Activated CD4-positive, alpha-beta T cell treated with anti-CD3 and anti-CD28 coated beads, Interleukin-2, Interleukin-4, amounts not matched to agents 100 ng/mL and 50 ng/mL, durations not matched to agents 16 hours and 8 hours (primary cell): ENCODE measurements at places on chromosomes 1 and 21.

GRCh38 chr1:162367772-162368171 lies 8.9 kb downstream of the SPATA46 start:
- DNase-seq: no peak

GRCh38 chr1:23718482-23718881 lies 24.8 kb upstream of the ELOA start:
- DNase-seq: no peak

- DNase-seq: no peak
These were observed 17.0 kb downstream of the CITED4 start for GRCh38 chr1:40844887-40845878.

DNA sequence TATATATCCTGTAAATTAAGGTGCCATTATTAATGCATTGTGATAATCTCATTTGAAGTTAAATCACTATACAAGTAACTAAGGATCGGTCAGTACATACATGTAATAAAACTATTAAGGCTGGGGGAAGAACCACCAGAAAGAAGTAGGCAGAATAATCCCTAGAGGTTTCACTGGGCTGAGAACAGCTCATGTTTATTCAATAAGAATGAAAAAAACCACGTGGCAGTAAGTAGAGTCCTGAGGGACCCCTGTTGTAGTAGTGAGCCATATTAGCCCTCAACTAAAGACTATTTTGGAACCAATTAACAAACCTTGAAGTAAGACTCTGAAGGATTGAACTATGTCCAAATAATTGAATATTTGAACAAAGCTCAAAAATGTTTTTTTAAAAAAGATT lies 46.9 kb upstream of the ADAM30 start:
- no peak for DNase-seq

DNA sequence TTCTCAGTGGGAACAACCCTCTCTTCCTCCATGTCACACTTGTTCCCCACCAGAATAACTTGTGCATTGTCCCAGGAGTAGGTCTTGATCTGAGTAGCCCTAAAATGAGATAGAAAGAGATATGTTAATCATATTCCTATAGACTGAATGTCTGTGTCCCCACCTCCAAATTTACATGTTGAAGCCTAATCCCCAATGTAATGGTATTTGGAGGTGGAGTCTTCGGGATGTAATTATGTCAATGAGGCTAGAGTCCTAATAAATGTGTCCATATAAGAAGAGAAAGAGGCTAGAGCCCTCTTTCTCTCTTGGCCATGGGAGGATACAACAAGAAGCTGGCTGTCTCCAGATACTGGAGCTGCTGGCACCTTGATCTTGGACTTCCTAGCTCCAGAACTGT lies 54.8 kb upstream of the NRDC start:
- no peak for DNase-seq

GRCh38 chr1:1760715-1761114 lies 17.6 kb downstream of the NADK start:
- no peak for DNase-seq

- no peak for DNase-seq
These were observed 12.3 kb upstream of the ZSCAN20 start for GRCh38 chr1:33460144-33460543.

DNA sequence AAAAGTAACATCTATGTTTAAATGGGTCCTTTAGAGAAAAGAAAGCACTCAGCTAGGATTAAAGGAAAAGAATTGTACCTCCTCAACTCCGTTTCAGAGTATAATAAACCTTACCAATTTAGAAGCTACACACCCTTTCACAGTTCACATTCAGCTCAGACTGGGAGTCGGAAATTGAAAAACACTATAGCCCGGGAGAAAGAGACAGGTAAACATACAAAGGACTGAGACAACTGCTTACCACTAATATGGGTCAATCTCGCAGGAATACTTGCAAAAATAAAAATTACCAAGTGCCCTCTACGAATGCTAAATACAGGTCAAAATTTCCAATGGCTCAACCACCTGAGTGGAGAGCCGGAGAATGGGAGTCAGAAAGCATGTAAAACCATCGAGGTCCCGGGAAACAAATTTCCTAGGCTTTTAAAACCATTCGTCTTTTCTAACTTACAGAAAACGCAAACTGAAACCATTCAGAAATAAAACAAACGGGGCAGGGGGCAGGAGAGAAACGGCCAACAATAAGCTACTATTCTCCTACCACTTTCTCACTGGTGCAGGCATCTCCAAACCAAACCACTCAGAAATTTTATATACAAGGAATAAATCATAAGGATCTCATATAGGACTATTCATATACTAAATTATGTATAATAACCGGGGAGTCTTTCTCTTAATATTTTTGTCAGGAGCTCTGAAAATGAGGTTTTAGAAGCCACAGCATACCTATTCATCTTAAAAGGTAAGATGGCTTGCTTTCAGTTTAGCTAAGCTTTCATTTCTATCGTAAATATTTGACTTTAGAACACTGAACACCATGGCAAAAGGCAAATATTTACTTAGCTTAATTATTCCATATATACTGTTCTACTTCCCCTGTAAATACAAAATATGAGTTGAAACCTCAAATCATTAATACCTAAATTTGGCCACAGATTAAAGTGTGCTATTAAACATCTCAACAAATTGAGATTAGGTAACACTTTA lies 136.5 kb downstream of the RERE start:
- DNase-seq: no peak

DNA sequence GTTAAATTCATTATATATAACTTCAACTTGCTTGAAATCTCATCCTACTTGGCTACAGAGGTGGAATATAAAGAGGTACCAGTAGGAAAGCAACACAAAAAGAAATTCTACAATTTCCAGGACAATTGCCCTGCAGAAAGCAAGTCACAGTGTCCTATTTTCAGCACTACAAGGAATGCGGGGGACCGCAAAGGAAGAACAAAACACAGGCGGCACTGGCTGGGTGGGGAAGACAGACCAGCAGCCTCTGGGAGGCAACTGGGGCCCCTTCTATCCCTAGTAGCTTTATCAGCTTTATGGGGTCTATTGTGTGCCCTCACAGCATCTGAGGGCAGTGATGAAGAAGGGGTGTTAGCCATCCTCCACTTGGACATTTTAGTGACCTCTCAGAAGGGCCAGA lies 30.5 kb downstream of the SLC9A1 start:
- DNase-seq: no peak

GRCh38 chr1:61051443-61051718 lies 31.0 kb upstream of the NFIA start:
- DNase-seq: no peak

DNA sequence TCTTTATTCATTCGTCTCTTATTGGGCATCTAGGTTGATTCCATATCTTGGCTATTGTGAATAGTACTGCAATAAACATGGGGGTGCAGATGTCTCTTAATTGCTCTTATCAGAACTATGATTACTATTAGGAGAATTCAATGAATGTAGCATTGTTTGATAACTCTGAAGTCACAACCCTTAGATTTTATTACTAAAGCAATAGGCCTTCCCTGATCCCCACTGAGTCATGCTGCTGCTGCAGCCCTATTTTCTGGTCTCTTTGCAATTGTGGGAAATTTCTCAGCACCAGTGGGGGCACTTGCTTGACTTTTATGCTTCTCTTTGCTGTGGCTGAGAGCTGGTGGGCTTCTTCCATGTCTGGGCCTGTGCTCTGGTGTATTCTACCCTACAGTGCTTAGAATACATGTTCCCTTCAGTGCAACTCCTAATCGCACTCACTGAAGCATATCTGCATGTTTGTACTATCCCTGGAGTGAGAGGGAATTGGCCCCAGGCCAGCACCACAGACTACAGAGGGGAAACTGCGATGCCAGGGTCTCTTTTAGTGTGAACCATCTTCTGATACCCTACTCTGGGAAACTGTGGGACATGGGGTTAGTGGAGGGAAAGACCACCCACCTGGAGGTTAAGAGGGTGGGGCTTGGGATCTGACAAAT lies 52.2 kb upstream of the ROR1 start:
- no peak for DNase-seq
